Sciatic nerve (tissue), 2 donors: ENCODE measurements at places on chromosomes 3 and 15. TPM values are rescaled to one million over a fixed set of nuclear protein-coding genes. Genes with fewer than 3 reads are reported as not detected.

The CEP152 gene
- total RNA-seq, result 11.1 TPM

GRCh38 chr15:40859206-40859851, 14.7 kb downstream of the RHOV start:
- DNase-seq, result peak; percentile 77

DNA sequence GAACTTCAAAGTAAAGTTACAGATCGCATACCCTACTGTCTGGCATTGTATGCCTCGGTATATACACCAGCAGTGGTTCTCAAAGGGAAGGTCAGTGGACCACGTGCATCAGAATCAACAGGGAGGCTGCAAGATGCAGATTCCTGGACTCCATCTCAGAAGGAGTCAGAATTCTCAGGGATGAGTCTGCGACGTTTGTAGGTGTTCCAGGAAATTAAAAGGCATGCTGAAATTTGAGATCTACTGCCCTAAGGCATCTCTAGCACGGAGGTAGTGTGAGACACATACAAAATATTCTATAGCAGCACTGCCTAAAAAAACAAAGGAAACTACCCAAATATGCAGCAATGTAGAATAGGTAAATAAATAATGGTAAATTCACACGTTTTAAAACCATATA, 136.8 kb upstream of the BNIP2 start:
- DNase-seq, result no peak

GRCh38 chr3:158233791-158234190, 123.9 kb downstream of the RSRC1 start:
- DNase-seq, result no peak

DNA sequence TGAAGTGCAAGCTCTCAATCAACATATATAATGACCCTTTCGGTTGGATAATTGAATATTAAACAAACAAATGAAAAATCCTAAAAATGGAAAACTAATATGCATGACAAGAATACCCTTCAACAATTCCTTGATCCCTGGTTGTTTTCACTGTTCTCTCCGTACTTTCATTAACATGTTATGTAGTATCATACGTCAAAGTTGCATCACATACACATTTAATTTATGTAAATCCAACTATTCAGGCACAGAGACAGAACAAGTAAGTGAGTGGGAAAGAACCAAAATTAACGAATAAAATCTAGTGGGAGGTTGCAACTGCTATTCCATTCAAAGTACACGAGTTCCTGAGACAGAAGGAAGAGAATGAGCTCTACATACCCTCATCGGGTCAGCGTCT, 176.0 kb downstream of the SUCLG2 start:
- no peak for DNase-seq

- DNase-seq, result no peak
Measured at GRCh38 chr3:73175698-73176097, 114.2 kb downstream of the EBLN2 start.
